Left ventricle myocardium superior (tissue), 1 donor: ENCODE measurements at places on chromosomes 13 and 19. TPM values are rescaled to one million over a fixed set of nuclear protein-coding genes. Genes with fewer than 3 reads are reported as not detected.

The OR4F17 gene
- total RNA-seq: not detected

The KLK7 gene
- total RNA-seq: not detected

The BEST2 gene
- not detected for total RNA-seq

The PRKACA gene
- 514 TPM for total RNA-seq

The AZU1 gene
- not detected for total RNA-seq

DNA sequence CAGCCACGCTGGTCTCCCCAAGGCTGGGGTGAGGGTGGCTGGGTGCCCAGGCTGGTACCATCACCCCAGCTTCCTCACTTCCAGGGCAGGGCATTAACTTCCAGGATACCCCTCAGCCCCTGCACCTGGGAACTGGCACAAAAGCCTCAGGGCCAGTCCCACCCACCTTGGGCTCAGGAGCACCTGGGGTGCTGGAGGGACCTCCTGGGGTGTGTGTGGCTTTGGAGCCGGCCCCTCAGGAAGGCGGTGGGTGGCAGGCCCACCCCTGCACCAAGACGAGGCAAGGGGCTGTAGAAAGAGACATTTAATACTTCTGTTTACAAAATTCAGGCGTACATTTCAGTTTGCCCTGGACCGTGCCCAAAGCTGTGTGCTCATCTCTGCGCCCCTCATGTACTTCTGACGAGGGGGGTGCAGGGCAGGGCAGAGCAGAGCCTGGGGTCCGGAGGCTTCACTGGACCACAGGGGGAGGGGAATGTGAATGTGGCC, 16.8 kb downstream of the MPND start:
- DNase-seq: no peak

GRCh38 chr19:18908917-18909619, 10.1 kb downstream of the COPE start:
- DNase-seq: no peak

GRCh38 chr13:37657956-37658355, 59.4 kb upstream of the POSTN start:
- DNase-seq: no peak

DNA sequence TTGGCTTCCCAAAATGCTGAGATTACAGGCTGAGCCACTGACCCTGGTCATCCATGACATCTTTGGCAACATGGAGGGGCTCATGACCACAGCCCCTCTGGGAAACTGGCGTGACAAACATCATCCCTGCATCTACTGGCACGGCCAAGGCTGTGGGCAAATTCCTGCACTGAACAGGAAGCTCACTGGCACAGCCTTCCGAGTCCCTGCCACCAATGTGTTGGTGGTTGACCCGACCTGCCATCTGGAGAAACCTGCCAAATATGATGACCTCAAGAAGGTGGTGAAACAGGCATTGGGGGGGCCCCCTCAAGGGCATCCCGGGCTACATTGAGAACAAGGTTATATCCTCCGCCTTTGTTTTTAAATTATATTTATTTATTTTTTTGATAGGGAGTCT, 8.9 kb upstream of the ACP5 start:
- no peak for DNase-seq

GRCh38 chr19:38452430-38453366, 19.2 kb downstream of the RYR1 start:
- DNase-seq: no peak

- no peak for DNase-seq
Observed at GRCh38 chr13:45447050-45447661, 17.6 kb upstream of the COG3 start.

DNA sequence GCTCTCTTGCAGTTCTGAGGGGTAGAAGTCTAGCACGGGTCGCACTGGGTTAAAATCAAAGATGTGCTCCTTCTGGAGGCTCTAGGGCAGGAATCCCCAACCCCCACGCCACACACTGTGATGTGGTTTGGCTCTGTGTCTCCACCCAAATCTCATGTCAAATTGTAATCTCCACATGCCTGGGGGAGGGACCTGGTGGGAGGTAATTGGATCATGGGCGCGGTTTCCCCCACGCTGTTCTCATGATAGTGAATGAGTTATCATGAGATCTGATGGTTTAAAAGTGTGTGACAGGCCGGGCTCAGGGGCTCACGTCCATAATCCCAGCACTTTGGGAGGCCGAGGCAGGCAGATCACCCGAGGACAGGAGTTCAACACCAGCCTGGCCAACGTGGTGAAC, 26.6 kb upstream of the CALM3 start:
- DNase-seq: no peak

DNA sequence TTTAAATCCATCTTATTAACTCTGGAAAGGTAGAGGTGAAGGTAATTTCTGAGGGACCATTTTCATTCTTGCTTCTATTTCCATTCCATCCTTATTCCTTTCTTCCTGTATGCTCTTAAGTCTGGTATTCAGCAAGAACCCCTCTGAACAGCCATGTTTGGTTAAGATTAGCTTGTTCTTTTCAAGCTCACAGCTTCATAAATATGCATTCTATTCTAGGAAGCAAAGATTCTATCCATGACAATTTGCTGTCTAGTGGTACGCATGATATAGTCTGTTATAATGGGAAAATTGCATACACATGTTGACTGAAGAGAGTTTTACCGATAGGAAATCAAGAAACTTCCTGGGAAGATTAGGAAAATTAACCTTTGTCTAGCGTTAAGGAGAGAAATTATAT, 218.7 kb downstream of the HS6ST3 start:
- DNase-seq: no peak

GRCh38 chr13:92573467-92574057, 653.0 kb upstream of the GPC6 start:
- DNase-seq: no peak

- DNase-seq: no peak
Observed at GRCh38 chr13:90798381-90798780, 549.1 kb upstream of the MIR17HG start.

DNA sequence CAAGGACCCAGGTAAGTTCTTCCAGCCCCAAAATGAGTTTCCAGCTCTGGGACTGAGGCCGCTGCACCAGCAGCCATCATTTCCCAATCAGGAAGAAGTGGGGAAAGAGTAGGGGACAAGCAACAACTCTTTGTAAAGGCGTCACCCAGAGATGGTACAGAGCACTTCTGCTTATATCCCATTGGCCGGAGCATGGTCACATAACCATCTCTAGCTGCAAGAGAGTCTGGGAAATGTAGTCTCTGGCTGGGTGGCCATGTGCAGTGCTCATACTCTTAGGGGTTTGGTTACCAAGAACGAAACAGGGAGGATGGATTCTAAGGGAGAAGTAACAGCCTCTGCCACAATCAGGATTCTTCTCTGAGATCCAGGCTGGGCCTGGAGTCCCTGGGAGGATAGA, 26.3 kb downstream of the CKM start:
- no peak for DNase-seq

GRCh38 chr13:99363949-99364348, 56.8 kb upstream of the GPR183 start:
- DNase-seq: no peak

DNA sequence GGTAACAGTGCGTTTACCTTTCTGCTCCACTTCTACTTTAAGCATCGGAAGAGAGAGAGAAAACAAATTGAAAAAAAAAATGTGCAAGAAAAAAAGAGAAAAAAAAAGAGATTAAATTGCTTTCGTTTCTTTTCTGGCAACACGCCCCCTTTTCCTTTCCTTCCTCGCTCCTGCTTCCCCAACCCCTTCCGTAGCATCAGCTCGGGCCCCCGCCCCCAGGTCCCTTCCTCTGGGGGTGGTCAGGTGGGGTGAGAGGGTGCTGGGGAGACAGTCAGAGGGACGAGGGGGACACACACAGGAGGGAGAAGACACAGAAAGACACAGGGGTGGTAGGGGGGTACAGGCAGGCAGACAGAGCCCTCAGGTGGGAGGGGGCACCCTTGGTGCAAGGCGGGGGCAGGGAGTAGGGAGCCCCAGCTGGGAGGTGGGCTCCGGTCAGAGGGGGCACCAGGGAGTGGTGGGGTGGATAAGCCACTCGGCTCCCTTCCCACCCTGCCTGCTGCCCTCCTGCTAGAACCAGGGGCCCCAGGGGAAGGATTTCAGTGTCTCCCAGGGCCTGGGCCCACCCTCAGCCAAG, 30.7 kb upstream of the ASF1B start:
- no peak for DNase-seq

- DNase-seq: no peak
Observed at GRCh38 chr19:19571071-19571786, 33.2 kb downstream of the CILP2 start.

DNA sequence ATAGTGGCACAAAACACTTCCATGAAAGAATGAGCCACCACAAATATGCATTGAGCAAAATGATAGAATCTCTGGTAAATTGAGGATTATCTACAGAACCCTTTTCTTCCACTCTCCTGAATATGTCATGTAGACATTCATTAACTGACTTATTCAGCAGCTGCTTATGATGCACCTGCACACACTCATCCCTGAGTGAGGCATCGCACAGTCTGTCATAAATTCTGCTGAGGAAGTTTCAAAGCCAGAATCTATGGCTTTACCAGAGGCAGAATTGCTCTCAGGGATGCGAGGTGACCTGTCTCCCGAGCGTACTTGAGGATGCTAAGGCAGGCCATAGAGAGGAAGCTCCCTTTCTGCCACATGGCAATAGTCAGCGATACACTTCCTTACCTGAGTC, 1090.2 kb downstream of the UQCRFS1 start:
- DNase-seq: no peak

GRCh38 chr13:94303644-94304174, 175.8 kb downstream of the DCT start:
- no peak for DNase-seq

DNA sequence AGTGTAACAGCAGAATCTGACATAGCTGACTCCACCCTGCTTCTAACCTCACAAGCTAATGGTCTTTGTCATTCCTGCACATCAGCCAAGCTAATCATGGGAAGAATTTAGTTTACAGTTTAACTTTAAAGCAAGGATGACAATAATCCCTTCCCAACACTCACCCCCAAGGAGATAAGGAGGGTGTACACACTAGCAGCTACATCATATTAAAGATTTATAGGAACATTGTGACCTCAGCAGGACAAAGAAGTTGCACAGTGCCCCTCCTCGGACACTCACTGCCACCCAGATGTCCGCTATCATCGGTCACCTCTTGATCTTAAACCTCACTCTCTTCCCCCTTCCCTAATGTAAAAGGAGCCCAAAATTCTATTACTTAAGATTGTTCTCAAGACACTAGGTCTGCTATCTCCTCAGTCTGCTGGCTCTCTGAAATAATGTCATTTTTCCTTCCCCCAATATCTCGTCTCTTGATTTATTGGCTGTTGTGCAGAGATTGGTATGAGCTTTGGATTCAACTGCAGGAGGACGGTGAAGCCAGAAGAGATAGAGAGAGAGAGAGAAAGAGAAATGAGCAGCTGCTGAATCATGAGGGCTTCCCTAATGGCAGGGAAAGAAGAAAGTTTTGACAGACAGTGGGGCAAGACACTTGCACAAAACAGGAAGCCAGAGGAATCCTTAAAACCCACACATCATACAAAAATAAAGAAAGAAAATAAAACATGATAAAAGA, 17.5 kb upstream of the FFAR2 start:
- DNase-seq: no peak
